ENCODE measurements at places on chromosomes 2 and 18. TPM values are rescaled to one million over a fixed set of nuclear protein-coding genes. Genes with fewer than 3 reads are reported as not detected.

CASP8 gene
- 45.8 TPM for total RNA-seq

GRCh38 chr2:64819774-64820688 lies 166.3 kb upstream of the SERTAD2 start:
- peak; percentile 53 for DNase-seq

- DNase-seq: no peak
These were observed 95.5 kb downstream of the THNSL2 start for GRCh38 chr2:88265352-88266303.

SLC38A11 gene
- not detected for total RNA-seq

DNA sequence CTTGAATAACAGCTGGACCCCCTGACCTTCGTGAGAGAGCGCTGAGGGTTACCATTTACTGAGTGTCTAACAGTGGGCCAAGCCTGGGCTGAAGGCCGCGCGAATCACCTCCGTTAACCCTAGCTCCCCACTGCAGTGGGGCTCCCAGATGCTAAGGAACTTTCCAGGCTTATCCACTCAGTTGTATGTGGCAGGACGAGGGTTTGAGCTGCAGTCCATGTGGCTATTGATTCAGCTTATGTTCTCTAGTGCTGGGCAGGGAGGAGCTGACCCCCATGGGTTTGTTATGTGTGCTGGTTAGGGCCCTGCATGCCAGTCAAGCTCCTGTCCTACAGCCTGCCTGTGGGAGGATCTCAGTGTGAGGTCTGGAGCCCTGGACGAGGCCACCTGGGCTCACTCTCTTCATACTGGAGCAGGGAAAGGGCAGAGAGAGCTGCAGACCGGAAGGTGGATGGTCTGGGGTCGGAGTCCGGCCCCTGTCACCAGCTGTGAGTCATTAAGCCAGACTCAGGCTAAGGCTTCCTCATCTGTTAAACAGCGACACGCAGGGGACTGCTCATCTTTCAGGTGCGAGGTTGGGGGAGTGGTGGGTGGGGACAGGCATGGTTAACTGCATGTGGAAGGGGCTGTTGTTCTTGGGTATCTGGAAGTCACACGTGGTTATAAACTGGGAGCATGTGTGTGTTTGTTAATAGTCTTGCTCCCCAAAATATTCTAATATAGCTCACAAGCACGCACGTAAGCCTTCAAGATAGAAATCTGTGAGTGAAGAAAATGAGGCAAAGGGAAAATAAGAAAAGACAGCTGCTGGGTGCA lies 6.6 kb downstream of the PSD4 start:
- DNase-seq: peak; percentile 19

DYNAP gene
- total RNA-seq: not detected

IL36RN gene
- total RNA-seq: 1.6 TPM

DNA sequence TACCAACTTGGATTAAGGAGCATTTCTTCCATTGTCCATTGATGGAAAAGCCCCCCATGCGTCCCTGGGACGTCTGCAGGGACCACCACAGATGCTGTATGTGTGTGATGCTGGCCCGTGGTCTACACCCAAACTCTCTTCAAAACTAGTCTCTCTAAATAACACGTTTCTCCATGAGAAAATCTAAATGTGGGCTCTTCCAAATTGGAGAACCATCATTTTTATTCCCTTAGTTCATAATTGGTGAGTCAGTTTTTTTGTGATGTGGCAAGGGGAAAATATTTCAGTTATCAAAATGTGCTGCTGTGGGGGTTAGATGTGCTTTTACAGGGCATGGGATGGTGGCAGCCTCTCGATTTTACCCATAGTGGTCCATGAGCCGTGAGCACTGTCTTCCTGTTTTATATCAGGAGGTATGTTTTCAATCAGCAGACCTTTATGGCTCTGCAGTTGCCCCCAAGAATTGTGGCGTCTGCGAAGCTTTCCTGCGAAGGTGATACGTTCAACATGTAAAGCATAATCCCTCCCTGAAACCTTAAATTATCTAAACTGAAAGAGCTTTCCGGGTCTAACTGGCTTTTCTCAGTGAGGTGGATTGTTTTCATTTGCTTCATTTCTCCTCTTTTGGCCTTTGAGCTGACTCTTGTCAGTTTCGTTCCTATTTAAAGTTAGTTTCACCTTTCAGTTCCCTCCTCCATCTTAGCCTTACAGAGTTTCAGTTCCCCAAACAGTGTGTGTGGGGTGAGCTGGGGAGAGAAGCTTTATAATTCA lies 78.4 kb downstream of the SETBP1 start:
- DNase-seq: no peak

- no peak for DNase-seq
These were observed 55.9 kb upstream of the NT5C1B start for GRCh38 chr2:18645315-18645714.

DNA sequence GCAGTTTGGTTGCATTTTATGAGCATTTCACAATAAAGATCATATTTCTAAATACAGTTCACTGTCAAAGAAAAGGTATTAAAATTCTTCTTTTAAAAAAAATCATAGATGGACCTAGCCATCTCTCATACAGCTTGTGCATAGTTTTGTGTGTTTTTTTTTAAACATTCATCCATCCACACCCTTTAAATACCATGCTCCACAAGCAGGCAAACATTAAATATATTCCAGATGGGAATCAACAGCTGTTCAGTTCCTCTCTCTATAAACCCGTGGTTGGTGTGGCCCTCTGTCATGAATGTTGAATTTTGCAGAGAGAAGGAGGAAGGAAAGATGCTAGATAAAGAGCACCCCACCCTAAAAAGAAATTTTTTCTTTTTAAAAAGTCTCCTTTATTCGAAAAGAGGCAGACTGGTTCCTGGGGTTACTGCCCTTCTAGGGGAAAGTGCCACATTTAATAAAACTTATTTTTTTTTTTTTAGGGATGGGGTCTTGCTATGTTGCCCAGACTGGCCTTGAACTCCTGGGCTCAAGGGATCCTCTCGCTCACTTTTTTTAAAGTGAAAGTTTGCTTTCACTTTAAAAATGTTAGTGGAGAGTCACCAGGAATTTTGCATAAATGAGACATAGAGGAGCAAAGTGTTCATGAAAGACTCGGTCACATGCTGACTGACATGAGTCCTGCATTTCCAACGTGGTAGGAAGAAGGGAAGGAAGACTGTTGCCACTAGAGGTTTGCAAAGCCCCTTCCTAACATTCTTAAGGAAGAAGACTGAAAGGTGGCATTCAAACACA lies 73.9 kb upstream of the LMAN1 start:
- no peak for DNase-seq

- DNase-seq: peak; percentile 45
These were observed 90.9 kb upstream of the SMAD7 start for GRCh38 chr18:49041435-49042245.

ACTG2 gene
- total RNA-seq: 0.52 TPM

DLX1 gene
- not detected for total RNA-seq

PARD3B gene
- 0.48 TPM for total RNA-seq

DNA sequence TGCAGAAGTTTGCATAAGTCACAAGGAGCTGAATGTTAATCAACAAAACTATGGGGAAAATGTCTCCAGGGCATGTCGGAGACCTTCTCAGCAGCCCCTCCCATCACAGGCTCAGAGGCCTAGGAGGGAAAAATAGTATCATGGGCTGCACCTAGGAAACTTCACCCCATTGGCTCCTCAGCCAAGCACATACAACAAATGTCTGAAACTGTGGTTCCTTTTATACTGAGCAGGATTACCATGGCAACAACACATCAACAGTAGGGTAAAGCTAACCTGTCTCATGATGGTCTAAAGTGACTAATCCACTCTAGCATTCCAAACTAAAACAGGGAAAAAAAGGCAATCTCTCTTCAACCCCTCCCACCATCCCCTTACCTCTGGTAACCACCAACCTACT lies 3.2 kb upstream of the NEMP2 start:
- DNase-seq: no peak

DNA sequence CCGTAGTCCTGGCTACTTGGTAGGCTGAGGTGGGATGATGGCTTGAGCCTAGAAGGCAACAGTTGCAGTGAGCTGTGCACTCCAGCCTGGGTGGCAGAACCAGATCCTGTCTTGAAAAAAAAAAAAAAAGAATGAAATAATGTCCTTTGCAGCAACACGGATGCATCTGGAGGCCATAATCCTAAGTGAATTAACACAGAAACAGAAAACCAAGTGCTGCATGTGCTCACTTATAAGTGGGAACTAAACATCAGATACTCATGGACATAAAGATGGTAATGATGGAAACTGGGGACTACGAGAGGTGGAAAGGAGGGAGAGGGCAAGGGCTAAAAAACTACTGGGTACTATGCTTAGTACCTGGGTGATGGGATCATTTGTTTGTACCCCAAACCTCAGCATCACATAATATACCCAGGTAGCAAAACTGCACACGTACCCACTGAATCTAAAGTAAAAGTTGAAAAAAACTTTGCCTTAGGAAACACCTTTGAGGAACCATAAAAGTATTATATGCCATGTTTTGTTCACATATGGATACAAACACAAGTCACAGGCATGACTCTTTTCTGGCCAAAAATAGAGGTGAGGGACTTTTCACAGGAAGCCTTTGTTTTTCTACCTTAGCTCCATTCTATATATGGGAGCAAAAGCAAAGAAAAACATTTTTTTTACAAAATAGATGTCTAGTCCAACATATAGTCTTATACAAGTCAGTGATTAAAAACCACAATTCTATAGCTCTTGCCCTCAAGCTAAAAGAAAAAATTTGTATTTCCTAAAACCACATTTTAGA lies 36.6 kb downstream of the GPR155 start:
- DNase-seq: no peak

DNA sequence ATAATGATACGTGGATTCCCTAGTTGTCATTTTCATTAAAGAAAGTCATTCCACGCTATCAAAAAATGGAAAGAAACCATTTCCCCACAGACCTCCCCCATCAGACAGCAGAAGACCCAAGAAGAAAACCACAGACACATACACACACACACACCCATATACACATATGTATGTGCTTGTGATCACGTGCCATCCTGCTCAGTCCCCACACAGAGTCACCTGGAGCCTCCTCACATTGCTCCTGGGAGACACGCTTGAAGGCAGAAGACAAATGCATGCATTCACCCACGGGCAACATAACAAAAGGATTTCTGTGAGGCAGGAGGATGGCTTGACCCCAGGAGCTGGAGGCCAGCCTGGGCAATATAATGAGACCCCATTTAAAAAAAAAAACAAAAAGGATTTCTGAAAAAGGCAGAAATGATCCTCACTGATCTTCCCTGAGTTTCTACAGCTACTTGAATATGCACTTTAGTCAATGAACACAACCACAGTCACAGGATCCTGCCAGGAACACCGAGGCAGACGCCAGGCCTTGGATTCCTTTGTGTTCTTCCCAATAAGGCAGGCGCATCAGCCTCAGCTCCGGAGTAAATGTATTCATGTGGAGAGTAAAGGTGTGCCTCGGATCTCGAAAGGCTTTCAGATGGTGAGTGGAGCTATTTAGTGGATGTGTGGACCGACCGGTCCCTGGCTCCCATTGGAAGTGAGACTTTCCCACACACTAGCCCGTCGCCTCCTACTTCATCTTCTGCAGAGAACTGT lies 21.0 kb downstream of the TGFBRAP1 start:
- DNase-seq: no peak

DSC2 gene
- 0.08 TPM for total RNA-seq

DNA sequence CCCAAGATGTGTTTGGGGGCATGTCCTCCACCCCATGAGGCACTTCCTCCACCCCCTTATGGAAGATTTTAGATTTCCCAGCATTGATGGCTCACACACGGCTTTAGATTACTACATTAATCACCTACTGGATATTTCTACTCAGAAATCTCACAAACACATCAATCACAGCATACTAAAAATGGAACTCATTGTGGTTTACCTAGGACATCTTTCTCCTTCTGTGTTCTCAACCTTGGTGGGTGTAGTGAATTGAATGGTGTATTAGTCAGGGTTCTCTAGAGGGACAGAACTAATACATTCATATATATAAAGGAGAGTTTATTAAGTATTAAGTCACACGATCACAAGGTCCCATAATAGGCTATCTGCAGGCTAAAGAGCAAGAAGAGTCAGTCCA lies 82.1 kb upstream of the CYRIA start:
- DNase-seq: no peak

- DNase-seq: no peak
These were observed 114.7 kb downstream of the DNAH6 start for GRCh38 chr2:84631047-84631446.

DNA sequence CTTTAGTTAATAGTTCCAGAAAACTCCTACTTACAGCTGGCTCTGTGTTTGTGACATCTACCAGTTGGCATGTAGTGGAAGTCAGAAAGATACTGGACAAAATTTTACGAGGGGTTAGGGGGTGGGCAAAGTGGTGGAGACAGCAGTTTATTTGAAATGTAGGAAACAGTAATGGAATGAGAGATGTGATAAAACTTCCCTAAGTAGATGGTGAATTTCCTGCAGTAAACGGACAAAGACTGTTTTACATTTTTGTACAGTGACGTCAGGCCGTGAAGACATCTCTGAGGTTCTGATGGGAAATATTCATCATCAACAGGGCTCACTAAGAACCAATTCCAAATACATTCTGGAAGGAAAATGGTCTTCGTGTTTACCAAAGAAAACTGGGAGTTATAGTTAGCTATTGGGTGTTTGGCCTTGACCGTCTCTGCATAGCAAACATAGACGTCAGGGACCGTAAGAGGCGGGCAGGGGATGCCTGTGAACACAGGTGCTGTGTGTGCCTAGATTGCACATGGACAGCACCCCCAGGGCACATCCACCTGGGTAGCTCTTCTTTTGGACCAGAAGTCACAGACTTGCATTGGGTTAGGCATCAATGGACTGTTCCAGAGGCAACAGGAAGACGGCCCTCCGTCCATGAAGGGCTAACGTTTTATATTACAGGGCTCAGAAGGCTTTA lies 131.5 kb downstream of the ZNF516 start:
- DNase-seq: no peak

- DNase-seq: no peak
These were observed 58.9 kb downstream of the ATP8B1 start for GRCh38 chr18:57744211-57744694.

GRCh38 chr2:3131636-3132326 lies 245.8 kb downstream of the EIPR1 start:
- DNase-seq: no peak

GRCh38 chr2:146004462-146004861 lies 1484.5 kb upstream of the ZEB2 start:
- no peak for DNase-seq

DNA sequence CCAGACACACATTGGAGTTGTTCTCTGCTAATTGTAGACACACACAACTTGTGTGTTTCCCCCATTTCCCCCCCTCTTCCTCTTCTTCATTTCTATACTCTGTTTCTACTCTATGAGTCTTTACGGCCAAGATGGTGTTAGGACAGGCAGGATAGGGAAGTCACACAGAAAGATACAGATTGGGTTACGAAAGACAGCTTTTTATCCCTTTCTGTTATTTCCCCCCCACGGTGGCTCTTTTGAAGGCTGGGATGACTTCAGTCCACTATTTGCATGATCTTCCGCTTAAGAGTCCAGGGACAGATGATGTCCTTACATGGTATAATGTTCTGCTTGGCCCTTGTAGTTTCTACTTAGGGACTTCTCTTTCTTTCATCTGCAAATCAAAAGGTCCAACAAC lies 1.6 kb upstream of the EMILIN2 start:
- no peak for DNase-seq

DNA sequence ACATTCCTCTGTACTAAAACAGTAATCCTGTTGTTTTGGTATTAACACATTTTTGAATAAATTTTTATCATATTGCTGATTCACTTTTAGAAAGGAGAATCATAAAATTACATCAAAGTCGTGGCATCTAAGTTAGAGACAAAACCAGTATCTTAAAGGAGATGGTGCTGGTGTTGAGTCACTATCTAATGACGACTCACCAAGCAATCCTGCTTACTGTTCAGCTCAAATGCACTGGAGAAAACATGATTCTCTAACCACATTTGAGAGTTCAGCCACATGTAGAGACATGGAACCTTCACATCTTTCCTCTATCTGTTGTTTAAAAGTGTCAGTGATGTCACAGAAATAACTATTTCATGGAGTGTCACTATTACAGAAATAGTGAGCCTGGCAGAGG lies 473.8 kb downstream of the TGIF1 start:
- DNase-seq: no peak

Data from activated T-cell treated with anti-CD3 and anti-CD28 coated beads, Interleukin-2, amount 50 U/mL, for 4 hours (primary cell).